NCI-H2171 treated with DMSO at 0.1 percent for 48 hours (cell line): ENCODE measurements at places on chromosomes 11 and 22.
A peak's percentile ranks its signal among the peaks of the same experiment; 100 is the strongest.

DNA sequence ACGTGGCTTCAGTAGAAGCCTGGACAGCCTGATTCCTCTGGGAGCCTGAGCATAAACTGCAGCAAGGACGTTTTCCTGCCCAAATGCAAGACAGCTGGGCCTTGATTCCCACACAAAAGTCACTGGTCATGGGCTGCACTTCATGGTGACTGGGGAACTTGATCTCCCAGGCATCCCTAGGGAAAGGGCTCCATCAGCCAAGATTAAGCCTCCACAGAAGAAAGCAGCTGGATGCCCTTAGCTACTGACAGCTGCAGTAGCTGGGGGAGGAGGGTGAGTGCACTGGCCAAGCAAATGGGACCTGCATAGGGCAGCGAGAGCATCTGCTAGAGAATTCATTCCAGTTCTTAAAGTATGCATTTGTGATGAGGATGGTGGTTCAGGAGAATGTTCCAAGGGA, 267.4 kb upstream of the ISX start:
- no peak for DNase-seq

DNA sequence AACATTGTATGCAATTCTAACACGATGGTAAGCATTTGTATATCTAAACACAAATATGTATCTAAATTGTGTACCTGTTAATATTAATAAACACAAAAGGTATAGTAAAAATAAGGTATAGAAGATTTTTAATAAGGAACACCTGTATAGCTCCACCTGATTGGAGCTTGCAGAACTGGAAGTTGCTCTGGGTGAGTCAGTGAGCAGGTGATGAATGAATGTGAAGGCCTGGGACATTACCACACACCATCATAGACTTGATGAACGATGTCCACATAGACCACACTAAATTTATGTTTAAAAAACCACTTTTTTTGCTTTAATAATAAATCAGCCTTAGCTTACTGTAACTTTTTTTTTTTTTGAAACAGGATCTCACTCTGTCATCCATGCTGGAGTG, 97.6 kb upstream of the CLMP start:
- no peak for DNase-seq

GRCh38 chr22:43637275-43638260, 174.5 kb downstream of the EFCAB6 start:
- DNase-seq = peak; percentile 15

- no peak for DNase-seq
These were observed 247.7 kb downstream of the GUCY1A2 start for GRCh38 chr11:106770489-106771085.

DNA sequence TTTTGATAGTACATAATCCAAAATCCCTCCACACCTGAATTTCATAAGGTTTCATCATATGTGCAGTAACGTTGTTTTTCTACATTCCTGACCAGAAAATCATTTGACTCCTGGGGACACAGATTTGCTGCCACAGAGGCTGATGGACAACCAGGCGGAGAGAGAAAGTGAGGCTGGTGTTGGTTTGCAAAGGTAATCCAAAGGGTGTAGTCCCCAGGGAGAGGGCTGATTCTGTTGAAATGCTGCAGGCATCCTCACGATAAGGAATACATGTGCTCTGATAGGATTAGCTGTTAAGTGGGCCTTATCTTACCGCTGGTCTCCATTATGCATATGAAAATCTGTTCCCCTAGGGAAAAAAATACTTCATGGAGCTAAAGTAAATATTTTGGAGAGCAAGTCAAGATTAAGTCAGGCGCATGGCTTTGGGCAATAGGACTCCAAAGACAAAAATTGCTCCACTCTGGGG, 8.1 kb downstream of the APOL6 start:
- peak; percentile 54 for DNase-seq
